ENCODE measurements at places on chromosomes 16 and 17. TPM values are rescaled to one million over a fixed set of nuclear protein-coding genes. Genes with fewer than 3 reads are reported as not detected.
A peak's percentile ranks its signal among the peaks of the same experiment; 100 is the strongest.

DNA sequence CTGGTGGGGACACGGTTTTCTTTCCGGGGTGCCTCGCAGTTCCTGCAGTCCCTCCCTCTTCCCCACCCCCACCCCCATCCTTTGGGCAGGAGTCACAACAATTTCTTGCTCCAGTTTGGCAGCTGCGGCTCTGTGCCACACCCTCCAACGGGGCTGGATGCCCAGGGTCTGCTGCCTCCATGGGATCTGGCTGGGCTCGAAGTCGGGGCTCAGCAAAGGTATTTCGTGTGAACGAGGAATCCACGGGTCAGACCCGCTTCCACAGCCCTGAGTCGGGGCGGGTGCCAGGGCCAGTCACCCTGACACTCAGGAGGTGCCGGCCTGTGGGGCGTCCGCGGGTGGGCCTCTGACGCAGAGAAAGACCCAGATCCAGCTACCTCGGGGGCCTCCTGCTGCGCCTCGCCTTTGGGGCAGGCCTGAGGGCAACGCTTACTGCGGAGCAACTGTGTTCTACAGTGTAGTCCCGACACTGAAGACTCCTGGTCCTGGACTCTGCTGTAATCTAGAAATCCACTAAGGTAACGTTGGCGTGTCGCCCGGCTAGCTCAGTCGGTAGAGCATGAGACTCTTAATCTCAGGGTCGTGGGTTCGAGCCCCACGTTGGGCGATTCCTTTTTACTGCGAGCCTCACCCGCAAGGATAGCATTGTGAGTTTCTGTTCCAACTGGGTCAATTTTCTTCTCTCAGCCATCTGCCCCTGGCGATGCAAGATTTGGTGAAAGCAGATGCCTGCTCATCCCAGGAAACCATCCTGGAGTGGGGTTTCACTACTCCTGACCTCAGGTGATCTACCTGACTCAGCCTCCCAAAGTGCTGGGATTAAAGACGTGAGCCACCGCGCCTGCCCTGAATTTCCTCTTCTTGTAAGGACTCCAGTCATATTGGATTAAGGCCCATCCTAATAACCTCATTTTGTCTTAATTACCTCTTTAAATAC, 12.6 kb upstream of the OR1F1 start:
- peaks cover 7% of the 10 kb centered on the region for H3K27me3 ChIP-seq
- H3K4me3 ChIP-seq: peak overlapping the region; percentile 53
- no peak overlapping the region for H3K27ac ChIP-seq
- H3K36me3 ChIP-seq: no peaks in the 10 kb centered on the region

DNA sequence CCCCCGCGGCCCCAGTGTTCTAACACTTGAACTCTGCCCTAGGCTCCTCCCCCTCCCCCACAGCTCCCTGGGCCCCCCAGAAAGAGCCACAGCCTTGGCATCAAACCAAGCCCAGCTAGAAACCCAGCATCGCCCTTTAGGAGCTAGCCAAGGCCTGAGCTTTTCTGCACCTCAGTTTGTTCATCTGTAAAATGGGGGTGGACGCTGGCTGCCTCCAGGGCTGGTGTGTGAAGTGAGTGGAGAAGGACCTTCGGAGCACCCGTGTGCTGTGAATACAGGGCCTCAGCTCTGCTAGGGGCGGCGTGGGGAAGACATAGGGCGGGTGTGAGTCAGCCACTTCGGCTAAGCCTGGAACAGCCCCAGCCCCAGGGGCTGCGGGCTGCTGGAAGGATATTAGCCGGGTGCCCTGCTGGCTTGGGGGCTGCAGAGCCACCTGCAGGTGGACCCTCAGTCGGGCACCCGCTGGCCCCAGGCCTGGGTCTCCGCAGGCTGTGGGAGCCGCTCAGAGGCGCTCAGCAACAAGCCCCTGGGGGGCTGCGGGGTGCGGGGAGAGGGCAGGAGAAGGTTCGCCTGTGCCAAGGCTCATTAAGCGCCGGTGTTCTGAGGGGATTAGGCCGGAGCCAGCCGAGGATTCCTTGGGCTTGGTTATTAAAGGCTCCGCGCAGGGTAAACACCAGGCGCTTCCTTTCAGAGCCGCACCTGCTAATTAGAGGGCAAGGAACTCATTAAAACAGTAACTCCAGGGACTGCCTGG, 217.0 kb upstream of the CIBAR2 start:
- peaks cover 38% of the 10 kb centered on the region for H3K4me1 ChIP-seq
- H3K27ac ChIP-seq: no peak overlapping the region
- no peak for DNase-seq
- H3K4me3 ChIP-seq: no peak overlapping the region
- H3K36me3 ChIP-seq: no peaks in the 10 kb centered on the region
- peaks cover 37% of the 10 kb centered on the region for H3K27me3 ChIP-seq

GRCh38 chr17:44353672-44354331, 8.7 kb downstream of the GRN start:
- DNase-seq: peak; percentile 77
- H3K4me1 ChIP-seq: peaks cover 3% of the 10 kb centered on the region
- no peak overlapping the region for H3K27ac ChIP-seq
- H3K27me3 ChIP-seq: no peaks in the 10 kb centered on the region
- H3K4me3 ChIP-seq: peak overlapping the region; percentile 56

DNA sequence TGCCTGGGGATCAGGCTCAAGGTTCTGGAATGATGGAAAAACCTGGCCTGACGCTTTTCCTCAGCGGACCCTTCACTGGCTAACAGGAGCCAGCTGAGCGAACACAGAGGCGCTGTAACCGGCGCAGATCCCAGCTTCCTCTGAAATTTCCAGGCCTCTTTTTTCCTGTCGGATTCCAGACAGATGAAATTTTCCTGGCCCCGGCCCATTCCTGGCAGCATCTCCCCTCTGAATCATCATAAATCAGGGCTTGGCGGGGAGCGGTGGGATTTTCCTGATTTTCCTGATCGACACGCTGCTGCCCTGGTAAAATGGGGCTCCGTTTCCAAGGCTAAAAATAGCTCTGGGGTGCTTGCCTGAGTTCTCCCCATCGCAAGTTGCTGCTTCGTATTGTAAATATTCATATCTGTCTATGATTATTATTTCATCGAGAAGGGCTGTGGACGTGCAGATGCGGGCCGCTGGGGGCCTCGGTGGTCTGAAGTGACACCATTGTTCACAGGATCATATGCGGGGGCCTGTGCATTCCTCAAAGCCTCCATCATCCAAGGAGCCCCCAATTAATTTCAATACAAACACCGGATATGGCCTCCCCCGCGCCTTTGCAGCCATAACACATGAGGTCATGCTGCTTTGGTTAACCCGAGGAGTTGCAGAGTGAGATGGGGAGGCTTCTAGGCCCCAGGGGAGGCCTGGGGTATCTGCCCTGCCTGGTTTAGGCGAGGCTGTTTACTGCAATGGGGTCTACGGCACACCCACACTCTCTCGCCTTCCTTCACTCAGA, 45.8 kb upstream of the ETV4 start:
- no peaks in the 10 kb centered on the region for H3K27me3 ChIP-seq
- no peaks in the 10 kb centered on the region for H3K36me3 ChIP-seq
- no peak for DNase-seq
- no peak overlapping the region for H3K27ac ChIP-seq
- no peak overlapping the region for H3K4me3 ChIP-seq
- no peaks in the 10 kb centered on the region for H3K4me1 ChIP-seq

SMCR8 gene
- total RNA-seq: 19.0 TPM

HOXB8 gene
- total RNA-seq: not detected

CPHXL2 gene
- total RNA-seq: not detected

MFSD6L gene
- 2.6 TPM for total RNA-seq

MYOCD gene
- 4.9 TPM for total RNA-seq

All from H1 (cell line).